AG09309 (cell line): ENCODE measurements at places on chromosomes 5 and 9.

DNA sequence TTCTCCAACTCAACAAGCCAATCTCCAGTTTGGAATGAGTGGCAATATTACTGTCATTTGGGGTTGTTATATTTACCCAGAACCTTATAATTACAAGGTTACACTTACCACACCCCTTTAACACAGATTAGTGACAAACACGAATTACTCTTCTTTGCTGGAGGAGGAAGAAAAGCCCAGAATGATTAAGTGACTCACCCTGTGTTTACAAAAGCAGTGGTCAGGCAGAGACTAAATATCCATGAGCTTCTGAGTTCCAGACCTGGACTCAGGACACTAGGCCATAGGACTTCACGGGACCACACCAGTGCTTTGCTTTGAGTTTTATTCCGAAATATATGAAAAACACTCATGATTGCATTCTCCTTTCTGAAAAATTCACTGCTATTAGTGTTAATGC, 370.8 kb downstream of the TLE1 start:
- peak; percentile 18 for DNase-seq

GRCh38 chr9:29245351-29245750, 1672.1 kb upstream of the C9orf72 start:
- no peak for DNase-seq

- no peak for DNase-seq
Observed at GRCh38 chr5:104942735-104943134, 1380.1 kb upstream of the NUDT12 start.

GRCh38 chr9:17907779-17908508, 329.1 kb downstream of the SH3GL2 start:
- DNase-seq = no peak

DNA sequence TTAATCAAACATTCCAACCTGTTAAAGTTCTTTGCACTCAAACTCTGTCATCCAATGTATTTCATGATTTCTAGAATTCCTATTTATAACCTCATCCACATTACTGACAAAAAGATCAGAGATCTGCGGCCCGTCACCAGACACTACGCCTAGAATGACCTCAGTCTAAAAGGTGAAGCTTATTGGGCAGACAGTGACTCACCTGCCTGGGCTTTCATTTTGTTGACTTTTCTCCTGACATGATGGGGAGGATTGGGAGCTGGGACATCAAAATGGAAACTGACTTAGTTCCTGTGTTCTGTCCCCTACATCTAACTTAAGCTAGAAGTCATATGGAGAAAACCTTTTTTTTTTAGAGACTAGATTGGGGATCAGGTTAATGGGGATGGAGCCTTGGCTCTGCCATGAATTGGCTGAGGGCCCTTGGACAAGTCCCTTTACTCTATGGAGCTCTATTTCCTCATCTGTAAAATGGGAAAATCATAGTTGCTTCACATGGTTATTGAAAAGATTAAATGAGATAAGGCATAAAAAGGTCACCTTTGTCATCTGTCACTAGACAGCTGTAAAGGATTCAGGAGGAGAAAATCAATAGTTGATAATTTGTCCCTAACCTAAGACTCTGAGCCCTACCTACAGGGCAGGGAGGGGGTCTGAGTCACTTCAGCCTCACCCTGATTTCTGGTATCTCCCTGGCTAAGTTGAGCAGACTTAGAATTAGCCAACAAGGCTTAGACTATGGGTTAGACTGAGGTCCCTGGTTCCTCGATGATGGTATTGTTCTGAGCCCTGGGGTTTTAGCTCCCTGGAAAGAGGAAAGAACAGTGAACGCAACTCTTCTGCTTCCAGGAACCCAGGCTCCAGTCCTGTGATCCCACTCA, 224.8 kb upstream of the TBC1D2 start:
- no peak for DNase-seq

- DNase-seq = no peak
Observed at GRCh38 chr9:128684325-128685199, 4.5 kb upstream of the SET start.

DNA sequence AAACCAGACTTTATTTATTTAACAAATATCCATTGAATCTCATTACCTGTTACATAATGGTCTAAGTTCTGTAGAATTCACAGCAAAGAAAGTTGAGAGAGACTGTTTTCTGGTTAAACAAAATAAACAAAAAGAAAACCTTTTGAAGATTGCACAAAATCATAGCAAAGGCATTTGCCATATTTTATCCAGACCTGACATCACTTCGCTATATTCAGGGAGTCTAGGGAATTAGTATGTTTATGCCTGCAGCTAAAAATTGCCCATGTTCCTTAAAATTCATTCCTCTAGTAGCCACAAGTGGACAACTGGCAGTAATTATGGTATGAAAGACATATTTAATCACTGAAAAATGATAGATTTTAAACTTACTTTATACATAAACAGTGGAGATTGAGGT, 577.0 kb upstream of the DAB2 start:
- DNase-seq = no peak

- no peak for DNase-seq
Observed at GRCh38 chr5:21212026-21212425, 1224.0 kb upstream of the CDH18 start.

- no peak for DNase-seq
Observed at GRCh38 chr5:60598424-60598823, 101.5 kb downstream of the DEPDC1B start.

DNA sequence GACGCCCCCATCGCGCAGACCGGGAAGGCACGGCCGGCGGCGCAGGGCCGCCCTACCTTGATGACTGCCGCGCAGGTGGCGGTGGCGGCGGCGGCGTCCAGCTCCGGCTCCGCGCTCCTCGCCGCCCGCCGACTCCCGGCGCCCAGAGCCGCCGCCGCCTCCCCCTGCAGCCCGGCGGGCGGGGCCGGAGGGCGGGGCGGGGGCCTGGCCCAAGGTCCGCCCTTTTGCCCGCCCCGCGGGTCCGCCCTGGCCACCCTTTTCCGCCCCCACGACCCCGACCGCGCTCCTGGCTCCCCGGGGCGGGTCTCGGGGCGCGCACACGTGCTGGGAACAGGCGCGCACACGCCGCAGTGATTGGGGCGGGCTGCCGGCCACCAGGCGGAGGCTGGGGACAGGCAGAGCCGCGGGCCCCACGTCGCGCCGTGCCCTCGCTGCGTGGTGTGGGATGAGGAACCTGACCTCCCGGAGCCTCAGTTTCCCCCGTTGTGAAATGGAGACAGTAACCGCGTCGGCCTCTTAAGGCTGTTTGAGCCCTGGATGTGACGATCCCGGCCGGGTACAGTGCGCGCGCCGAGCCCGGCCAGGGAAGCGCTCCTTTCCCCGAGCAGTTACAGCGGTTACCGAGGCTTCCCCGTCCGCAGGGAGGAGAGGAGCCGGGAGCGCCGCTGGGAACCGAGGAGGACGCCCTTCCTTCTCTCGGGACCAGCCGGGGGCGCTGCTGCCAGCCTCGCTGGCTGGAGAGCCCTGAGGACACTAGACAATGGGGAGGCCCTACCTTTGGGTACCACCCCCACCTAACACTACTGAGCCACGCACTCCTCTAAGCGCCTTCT, at the start of gene CORO2A:
TSS of gene CORO2A (minus strand) at position 135 of the 833 bp plus-strand sequence. CDS start 34,977 bp downstream, outside the sequence.
- DNase-seq = no peak

DNA sequence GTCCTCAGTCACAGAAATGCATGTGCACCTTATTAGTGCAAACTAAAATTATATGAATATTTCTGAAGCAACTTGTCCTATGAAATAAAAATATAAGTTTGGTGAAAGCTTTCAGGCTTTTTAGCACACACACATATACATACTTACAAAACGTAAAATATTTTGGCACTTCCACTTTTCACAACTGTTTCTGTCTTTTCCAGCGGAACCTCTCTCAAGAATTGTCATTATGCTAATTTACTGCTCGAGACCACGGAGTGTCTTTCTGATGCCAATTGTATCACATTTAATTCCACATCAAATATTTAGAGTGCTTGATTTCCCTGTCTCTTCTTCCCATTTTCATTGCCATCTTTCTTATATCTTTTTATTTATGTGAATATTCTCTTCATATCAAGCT, 100.4 kb downstream of the MEF2C start:
- DNase-seq = no peak
